MM.1S (cell line): ENCODE measurements at places on chromosomes 4 and X.
A peak's percentile ranks its signal among the peaks of the same experiment; 100 is the strongest.

DNA sequence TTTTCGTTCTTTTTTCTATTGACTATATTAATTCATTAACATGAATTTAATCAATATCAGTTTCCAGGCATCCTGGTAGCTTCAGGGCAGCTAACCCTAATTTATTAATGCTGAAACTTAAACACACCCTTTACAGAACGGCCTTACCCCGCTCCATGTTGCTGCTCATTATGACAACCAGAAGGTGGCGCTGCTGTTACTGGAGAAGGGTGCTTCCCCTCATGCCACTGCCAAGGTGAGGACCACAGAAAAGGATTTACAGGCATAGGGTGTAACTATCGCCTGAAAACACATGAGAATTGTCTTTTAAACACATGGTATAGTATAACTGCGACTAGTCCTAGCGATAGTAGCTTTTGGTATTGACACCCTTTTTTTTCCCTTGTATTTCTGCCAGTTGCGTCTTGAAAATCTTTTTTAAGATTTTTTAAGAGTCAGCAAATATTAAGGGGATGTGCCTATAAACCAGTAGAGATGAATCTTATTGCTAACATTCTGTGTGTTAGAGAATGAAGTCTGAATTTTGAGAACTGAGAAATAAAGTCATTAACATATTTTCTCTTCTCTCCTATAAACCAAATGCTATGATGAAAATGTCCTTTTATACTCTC, 229.0 kb downstream of the ANK2 start:
- peak; percentile 63 for DNase-seq

DNA sequence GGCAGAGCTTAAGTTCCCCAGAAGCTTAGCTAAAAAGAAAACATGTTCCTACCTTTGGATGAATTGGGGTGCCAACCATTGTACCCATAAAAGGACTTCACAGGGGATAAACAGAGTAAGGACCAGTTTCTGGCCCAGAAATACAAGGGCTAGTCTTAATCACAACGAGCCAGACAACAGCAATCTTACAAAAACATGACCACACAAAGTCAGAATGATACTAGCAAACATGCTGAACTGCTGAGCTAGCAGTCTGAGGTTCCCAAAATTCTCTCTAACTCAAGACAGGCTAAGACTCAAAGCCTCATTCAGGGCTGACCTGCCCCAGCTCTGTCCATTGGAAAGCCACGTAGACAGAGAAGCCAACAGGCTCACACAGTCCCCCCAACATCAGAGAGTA, 40.3 kb downstream of the ATP11C start:
- DNase-seq = no peak

- DNase-seq = no peak
Observed at GRCh38 chrX:26845056-26845455, 618.1 kb downstream of the PPP4R3C start.

GRCh38 chr4:47287735-47288134, 175.8 kb downstream of the COMMD8 start:
- peak; percentile 26 for DNase-seq

- DNase-seq = no peak
Observed at GRCh38 chr4:61665649-61666048, 465.5 kb downstream of the ADGRL3 start.

GRCh38 chr4:37935026-37935425, 25.2 kb upstream of the PTTG2 start:
- DNase-seq = no peak

GRCh38 chr4:85445050-85445639, 29.8 kb upstream of the ARHGAP24 start:
- no peak for DNase-seq

- DNase-seq = no peak
Observed at GRCh38 chrX:13427441-13428052, 107.7 kb upstream of the ATXN3L start.

DNA sequence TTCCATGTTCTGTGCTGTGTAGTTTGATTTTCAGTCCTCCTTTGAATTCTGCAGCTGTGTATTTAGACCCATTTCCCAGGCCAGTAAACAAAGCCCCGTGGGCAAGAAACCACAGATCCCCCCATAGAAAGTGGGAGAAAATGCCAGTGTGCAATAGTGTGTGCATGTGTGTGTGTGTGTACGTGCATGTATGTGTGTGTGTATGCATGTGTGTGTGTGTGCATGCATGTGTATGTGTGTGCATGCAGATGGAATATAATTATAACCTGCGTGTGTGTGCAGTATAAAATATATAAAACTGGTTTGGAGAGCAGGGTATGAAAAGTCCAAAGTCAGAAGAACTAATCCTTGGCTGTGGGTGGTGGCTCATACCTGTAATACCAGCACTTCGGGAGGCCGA, 5.2 kb upstream of the CD99 start:
- DNase-seq = no peak

GRCh38 chr4:72397314-72397713, 171.7 kb downstream of the ADAMTS3 start:
- no peak for DNase-seq
